ENCODE measurements at places on chromosomes 1 and 21. TPM values are rescaled to one million over a fixed set of nuclear protein-coding genes. Genes with fewer than 3 reads are reported as not detected.

DNA sequence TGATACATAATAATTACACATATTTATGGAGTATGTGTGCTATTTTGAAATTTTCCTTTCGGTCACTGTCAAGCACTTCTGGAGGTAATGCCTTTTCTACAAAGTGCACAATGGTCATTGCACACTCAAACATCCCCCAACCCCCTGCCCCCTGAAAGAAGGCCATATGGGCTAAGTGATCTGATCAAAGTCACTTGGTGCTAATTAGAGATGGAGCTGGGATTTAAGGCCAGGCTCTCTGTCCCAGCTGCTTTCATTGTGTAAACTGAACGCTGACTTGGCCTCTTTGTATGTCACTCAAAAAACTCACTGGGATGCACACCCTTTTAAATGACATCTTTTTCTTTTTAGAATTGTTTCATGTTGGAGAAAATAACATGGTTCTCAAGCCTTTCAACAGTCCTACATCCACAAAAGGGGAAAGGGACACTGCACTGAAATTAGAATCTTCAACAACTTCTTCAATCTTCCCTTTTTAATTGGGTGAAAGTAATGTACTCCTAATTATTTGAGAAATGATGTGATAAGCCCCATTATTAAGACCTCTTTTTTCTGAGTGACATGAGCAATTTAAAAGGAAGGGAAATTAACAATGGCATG is 149.2 kb downstream of the ST6GALNAC5 start:
- no peak for DNase-seq

DNA sequence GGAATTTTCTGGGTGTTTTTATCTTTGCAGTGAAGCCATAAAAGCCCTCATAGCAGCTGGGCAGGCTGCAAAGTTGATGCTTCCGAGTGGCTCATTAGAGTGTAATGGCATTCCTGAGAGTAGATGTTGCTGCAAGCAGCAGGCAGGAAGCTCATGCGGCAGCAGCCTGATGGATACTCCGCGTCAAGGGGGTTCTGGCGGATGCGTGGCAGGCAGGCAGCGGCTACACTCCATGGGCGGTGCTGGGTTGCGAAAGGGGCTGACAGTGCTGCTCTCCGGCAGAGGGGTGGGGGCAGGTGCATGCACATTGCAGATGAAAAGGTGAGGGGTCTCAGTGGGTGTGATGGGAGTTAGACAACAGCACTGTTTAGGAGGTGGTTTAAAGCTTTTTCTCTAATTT is 93.2 kb upstream of the AJAP1 start:
- no peak for DNase-seq

DNA sequence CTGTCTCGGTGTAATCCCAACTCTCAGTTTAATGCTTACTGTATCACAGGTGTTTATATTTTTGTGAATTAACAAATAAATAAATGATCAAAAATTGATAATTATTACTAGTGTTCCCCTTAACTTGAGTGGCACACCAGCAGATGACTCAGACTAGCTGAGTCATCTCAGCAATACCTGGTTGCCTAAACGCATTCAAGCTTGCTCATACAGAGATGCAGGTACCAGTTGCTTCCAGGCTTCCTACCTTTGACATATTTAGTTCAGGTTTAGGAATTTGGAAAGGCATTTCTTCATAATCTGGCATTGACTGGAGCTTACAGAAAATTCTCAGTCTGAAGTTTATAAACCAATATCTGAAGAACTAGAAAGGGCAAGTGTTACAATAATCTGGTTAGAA is 78.9 kb upstream of the LMO4 start:
- DNase-seq = no peak

GRCh38 chr1:42380586-42381279 is at the start of gene RIMKLA:
Gene RIMKLA (plus strand): TSS chr1:42380792. CDS start chr1:42380935, 143 bp downstream.
- DNase-seq = peak; percentile 15

OR2M3 gene
- total RNA-seq = not detected

MYBPHL gene
- not detected for total RNA-seq
